Neural progenitor cell (in vitro differentiated cells): ENCODE measurements at places on chromosomes 3 and 15. TPM values are rescaled to one million over a fixed set of nuclear protein-coding genes. Genes with fewer than 3 reads are reported as not detected.

DNA sequence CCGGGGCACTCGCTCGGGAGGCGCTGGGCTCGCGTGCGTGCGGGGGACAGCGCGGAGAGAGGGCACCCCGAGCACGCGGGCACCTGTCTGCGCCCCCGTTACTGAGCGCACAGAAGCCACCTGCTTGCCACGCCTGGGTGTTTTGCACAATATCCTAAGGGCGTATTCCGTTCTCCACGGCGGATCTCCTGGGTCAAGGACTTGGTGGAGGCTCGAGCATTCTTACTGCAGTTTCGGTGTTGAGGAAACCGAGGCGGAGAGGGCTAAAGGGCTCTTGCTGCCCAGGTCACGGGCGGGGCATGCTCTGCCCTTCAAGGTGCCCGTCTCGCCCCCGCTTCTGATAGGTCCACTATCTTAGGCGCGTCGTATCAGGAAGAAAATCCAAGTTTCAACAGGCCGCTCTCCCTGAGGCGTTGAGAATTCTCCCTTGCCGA is 526 bp downstream of the GPD1L start:
- no peaks in the 10 kb centered on the region for H3K36me3 ChIP-seq
- H3K4me3 ChIP-seq, result peak overlapping the region; percentile 73
- peaks cover 7% of the 10 kb centered on the region for H3K4me1 ChIP-seq
- peak; percentile 24 for DNase-seq
- no peak overlapping the region for H3K27ac ChIP-seq

Gene FRG2C
- not detected in 2 replicates for total RNA-seq

DNA sequence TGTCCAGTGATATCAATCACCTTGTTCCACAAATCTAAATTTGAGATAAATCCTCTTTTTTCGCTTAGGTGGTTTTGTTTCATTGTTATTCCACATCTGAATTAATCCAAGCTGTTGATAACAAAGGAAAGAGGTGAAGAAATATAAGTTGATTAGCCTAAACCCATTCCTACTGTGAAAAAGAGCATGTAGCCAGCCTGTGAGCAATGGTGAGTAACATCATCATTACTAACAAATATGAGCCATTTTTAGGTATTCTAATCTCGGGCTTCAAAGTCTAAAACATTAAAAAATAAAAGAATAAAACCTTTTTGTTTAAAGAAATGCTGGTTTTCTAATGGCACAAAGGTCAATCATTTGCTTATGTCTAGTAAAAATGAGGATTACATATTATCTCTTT is 52.1 kb upstream of the P3H2 start:
- no peak overlapping the region for H3K4me3 ChIP-seq
- no peaks in the 10 kb centered on the region for H3K27me3 ChIP-seq
- H3K27ac ChIP-seq, result no peak overlapping the region

Gene LNP1
- 17.9 and 26.5 TPM in 2 replicates for total RNA-seq

- no peaks in the 10 kb centered on the region for H3K36me3 ChIP-seq
- H3K4me1 ChIP-seq, result peaks cover 27% of the 10 kb centered on the region
- peaks cover 100% of the 10 kb centered on the region for H3K27me3 ChIP-seq
- peak overlapping the region; percentile 35 for H3K4me3 ChIP-seq
- H3K27ac ChIP-seq, result no peak overlapping the region
- peak; percentile 75 for DNase-seq
These were observed 1.3 kb downstream of the ISL2 start for GRCh38 chr15:76337696-76338485.

DNA sequence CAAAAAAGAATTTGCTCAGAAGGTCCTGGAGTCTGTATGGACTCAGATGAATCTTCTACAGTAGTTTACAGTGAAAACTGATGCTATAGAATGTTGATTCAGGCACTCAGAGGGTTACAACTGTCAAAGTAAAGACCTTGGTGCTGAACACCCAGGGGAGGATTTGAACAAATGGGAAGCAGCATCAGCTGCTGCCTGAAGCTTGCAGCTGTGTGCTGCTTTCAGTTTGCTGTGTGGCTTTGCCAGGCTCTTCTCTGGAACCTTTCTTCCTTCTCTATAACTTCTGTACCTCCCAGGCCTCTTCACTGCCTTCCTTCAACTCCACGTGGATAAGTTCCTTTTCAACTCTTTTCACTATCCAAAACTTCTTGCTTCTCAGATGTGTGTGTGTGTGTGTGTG is 214.2 kb downstream of the GRM7 start:
- no peak for DNase-seq
- H3K27ac ChIP-seq, result no peak overlapping the region
- H3K4me1 ChIP-seq, result peaks cover 3% of the 10 kb centered on the region
- no peak overlapping the region for H3K4me3 ChIP-seq
